ENCODE measurements at places on chromosomes 4 and X. TPM values are rescaled to one million over a fixed set of nuclear protein-coding genes. Genes with fewer than 3 reads are reported as not detected.

Gene ARHGAP4
- 72.2 TPM for total RNA-seq

Gene ITGB1BP2
- 2.8 TPM for total RNA-seq

Gene SHROOM3
- 7.9 TPM for total RNA-seq

Gene CXCL11
- not detected for total RNA-seq

Gene ASB11
- total RNA-seq, result not detected

Gene GDPD2
- total RNA-seq, result 0.13 TPM

Gene SLC9A7
- total RNA-seq, result 11.4 TPM

Gene FAM9C
- not detected for total RNA-seq

Gene P2RY4
- 0.38 TPM for total RNA-seq

Gene NPY2R
- total RNA-seq, result 3.6 TPM

Gene CLDN22
- not detected for total RNA-seq

Gene CYLC1
- total RNA-seq, result not detected

DNA sequence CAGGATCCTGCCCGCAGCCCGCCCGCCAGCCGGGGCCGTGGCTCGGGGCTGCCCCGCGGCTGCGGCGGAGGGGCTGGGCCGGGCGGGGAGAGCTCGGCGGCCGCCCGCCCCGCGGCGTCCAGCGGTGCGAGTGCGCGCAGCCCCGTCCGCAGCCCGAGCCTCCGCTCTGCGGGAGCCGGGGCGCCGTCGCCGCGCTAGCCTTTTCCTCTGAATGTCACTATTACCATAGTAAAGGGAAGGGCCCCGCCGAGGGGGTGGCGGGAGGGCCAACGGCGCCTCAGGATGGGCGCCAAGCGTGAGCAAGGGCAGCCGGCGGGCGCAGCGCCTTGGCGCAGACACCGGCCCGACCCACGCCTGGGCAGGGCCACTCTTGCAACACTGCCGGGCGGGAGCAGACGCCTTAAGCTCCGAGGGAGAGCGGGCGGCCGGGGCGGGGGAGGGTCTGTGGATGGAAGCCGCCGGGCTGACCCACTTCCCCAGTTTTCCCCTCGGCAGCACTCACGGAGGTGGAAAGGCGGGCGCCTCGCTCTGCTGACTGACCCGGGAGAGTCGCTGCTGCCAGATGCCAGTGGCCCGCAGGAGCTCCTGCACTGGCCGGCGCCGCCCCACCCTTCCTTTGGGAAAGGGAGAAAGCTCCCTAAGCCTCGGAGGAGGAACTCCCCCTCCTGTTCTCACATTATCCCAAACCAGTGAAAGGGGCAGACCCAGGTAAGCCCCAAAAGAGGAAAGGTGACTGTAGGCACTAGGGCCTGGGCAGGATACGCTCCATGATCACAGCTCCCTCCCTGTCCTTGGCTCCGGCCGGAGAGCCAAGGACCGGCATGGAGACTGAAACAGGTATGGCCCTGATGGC, 329.4 kb downstream of the HNRNPD start:
- DNase-seq, result peak; percentile 33

DNA sequence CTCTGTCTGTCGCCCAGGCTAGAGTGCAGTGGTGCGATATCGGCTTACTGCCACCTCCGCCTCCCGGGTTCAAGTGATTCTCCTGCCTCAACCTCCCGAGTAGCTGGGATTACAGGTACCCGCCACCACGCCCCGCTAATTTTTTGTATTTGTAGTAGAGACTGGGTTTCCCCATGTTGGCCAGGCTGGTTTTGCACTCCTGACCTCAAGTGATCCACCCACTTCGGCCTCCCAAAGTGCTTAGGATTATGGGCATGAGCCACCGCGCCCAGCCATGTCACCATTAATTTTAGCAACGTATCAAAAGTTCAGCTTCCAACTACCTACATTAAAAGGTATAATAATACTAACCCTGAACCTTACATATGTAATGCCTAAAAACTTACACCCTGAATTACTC, 940 bp upstream of the UTP3 start:
- no peak for DNase-seq

- DNase-seq, result no peak
These were observed 59.7 kb downstream of the AFM start for GRCh38 chr4:73541251-73541650.

GRCh38 chr4:187307131-187307530, 583.5 kb upstream of the FAT1 start:
- no peak for DNase-seq

DNA sequence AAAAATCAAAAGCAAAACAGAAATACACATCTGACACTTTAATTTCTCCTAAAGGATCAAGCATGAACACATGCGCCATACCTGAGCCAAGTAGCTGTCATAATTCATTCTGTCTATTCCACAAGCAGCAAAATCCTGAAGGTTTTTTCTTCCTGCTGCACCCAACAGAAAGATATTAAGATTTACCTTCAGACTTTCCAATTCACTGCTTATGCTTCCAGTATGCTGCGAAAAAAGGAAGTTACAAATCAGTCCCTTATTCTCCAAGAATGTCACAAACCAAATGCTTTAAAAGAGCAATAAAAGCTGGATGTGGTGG, 29.2 kb upstream of the FGFBP2 start:
- DNase-seq, result no peak

DNA sequence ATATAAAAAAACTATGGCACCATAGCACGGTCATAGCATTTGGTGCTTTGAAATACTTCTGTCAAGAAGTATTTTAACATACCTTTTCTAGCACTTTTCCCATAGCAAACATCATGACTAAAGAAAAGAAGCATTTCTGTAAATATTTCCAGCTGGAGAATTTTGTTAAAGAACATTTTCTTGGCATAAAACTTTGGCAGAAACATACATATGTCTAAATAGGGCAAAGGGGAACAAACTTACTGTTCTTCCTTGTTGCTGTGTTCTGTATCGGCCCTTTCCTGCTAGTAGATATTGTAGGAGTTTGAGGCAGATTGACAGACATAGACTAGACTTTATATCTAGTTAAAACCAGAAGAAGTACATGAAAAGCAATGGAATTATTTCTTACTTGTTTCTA, 2368.5 kb downstream of the PCDH7 start:
- no peak for DNase-seq

DNA sequence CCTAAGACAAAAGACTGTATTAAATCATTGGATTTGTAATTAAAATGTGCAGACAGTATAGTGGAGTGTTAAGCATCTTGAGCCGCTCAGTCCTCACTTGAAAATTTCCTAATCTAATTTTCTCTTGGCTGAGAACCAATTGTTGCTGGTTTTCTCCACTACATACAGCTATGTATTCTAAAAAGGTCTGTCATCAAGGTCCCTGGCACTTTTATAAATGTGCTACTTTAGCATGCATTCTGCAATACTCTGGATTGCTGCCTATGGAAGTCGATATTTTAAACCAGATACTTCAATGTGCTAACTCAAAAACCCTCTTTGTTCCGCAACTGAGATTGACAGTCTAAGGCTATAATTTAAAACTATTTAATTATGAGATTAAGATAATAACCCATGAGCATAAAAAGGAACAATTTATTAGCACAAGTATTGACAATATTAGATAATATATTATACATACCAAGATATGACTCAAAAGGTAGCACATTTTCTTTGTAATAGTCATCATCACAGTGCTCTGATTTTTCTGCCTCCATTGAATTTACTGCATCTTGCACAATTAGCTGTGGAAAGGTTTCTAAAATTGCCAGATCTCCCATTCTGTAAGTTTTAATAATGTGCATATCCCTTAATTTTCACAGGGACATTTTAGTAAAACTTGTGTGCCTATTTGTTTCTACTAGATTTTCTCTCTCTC, 815.1 kb downstream of the ADGRL3 start:
- DNase-seq, result no peak

GRCh38 chr4:156628858-156629257, 342.7 kb downstream of the PDGFC start:
- no peak for DNase-seq

GRCh38 chrX:154032653-154033052, 13.0 kb upstream of the IRAK1 start:
- no peak for DNase-seq

- no peak for DNase-seq
These were observed 2.7 kb upstream of the MGARP start for GRCh38 chr4:139282721-139283075.

GRCh38 chr4:123380728-123381716, 15.6 kb upstream of the SPRY1 start:
- no peak for DNase-seq

DNA sequence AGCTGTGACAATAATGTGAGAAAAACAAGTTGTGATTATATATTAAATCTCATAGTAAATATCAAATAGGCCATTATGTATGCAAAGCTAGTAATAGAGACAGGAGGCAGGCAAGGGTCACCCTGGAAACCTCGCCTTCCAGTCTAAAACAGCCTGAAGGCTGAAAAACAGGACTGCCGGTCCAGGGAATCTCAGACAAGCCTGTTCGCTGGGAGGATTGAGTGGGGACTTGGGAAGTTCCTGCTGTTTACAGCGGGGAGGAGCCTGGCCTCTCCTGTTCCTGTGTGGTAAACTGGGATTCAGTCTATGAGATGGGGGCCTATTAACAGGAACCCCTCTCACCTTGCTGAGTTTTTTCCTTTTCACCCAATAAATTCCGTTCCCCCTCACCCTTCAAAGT, 2317.3 kb downstream of the PCDH7 start:
- no peak for DNase-seq

GRCh38 chr4:38686682-38687081, 22.7 kb downstream of the KLF3 start:
- no peak for DNase-seq

DNA sequence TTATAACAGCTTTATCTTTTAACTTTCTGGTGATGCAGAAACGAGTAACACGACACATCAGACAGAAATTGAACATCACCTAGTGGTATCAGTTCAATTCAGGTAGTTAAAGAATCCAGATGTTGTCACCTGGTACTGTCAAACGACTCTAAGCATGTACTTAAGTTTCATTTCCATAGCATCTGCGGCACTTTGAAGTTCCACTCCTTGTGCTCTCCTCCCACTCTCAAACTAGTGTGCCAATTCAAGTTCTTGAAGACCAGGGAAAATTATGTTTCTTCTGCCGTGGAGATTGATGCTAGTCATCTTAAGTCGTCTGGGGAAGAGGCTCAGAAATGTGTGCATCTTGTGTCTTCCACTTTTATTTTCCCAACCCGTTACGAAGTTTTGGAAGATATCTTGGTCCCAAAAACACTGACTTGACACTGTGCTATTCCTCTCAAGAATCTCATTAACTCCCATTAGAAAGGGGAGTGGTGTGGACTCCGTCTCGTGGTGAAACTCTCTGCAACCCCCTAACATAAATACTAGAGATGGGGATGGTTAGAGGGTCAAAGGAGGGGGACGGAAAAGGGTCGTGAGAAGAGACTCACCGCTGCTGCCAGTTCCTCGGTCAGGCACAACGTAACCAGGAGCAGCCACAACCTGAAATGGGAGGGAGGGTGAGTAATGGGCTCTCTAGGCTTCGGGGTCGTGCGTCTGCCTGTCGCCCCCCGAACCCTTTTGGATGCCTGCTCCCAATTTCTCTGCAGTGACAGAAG, 693 bp downstream of the COL4A6 start:
- DNase-seq, result no peak

GRCh38 chr4:90419124-90419711, 292.0 kb downstream of the CCSER1 start:
- DNase-seq, result no peak

- DNase-seq, result no peak
These were observed 132.6 kb upstream of the ANK2 start for GRCh38 chr4:112916868-112917267.

- no peak for DNase-seq
These were observed 81.3 kb upstream of the LIMCH1 start for GRCh38 chr4:41456559-41457101.

GRCh38 chr4:88755454-88755853, 57.8 kb upstream of the NAP1L5 start:
- DNase-seq, result no peak

DNA sequence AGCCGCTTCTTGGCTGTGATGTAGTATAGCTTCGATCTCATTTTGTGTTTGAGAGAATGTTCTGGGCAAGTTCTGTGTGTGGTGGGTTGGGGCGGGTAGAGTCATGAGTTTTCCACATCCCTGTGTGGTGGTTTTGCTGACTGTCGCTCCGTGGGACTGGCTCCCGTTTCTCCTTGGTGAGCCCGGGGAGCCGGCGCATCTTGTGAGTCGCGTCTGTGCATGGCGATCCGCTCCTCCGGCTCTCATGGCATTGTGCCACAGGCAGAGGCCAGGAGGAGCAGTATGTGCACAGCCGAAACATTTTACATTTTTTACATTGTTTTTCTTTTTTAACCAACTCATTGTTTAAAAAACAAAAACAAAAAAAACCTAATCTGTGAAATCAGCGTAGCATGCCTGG, 27.7 kb upstream of the TBC1D14 start:
- no peak for DNase-seq

DNA sequence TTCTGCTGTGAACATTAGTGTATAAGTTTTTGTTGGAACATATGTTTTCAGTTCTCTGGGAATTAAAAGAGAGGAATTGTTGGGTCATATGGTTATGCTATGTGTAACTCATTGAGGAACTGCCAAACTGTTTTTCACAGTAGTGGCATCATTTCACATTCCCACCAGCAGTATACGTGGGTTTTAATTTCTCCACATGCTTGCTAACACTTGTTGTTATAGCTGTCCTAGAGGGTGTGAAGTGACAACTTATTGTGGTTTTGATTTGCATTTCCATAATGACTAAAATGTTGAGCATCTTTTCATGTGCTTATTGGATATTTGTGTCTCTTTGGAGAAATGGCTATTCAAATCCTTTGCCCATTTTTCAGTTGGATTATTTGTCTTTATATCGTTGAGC, 13.7 kb downstream of the APELA start:
- no peak for DNase-seq

DNA sequence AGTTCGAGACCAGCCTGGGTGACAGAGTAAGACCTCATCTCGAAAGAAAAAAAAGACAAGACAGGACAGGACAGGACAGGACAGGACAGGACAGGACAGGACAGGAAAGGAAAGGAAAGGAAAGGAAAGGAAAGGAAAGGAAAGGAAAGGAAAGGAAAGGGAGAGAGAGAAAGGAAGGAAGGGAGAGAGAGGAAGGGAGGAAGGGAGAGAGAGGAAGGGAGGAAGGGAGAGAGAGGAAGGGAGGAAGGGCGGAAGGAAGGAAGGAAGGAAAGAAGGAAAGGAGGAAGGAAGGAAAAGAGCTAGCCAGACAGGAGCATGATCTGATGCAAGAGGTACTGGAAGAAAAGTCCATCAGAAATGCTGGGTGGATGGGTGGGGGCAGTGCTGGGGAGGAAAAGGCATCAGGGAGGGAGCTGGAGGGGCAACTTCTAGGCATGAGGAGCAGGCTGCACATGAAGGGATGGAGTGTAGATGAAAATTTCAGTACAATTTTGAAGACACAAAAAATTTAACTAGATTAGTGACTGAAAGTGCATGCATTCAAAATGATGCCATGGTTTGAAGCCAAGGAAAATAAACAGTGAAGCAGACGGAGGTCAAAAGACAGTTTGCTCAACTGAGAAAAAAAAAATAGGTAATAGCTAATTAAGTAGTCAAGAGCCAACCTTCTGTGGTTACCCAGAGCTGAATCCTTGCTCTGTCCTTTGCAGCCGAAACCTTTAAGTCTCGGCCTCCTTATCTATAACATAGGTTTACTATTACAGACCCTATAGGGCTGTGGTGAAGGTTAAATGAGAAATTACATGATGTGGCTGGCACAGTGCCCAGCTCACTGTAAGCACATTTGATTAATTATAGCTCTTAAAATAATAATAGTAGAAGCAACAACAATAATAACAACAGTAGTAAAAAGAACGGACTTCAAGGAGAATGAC, 59.9 kb downstream of the ZNF827 start:
- DNase-seq, result no peak

Data from endothelial cell (in vitro differentiated cells).